Aorta (tissue), 5 donors: ENCODE measurements at places on chromosomes 11 and 22.
A peak's percentile ranks its signal among the peaks of the same experiment; 100 is the strongest.

- DNase-seq = no peak
Observed at GRCh38 chr11:849951-850774, 7.5 kb downstream of the TSPAN4 start.

DNA sequence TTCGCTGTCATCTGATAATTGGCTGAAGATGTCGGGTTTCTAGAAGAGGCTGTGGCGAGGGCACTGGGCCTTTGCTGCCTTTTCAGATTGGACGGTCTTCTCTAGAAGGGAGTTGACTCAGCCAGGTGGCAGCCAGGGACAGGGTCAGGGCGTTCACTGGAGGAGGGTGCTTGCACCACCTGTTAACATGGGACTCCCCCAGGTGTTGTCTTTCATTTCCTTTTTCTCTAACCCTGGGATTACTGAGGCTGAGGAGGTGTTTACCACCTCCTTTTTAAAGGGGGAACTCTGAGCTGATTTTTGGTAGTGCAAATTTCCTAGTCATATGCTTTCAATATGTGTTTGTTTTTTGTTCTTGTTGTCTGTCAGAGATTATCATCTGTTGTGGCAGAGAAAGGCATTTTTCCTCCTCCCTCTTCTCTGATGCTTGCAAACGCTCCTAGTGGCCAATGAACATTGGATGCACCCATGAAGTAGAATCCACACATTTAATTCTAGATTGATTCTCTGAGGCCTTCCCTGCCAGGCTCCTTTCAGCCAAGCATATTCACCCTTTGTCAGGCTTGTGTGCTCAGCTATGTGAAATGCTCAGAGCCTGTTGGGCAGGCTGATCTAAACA, 54.1 kb downstream of the LDLRAD3 start:
- DNase-seq = no peak

GRCh38 chr22:48240148-48240934, 1477.9 kb downstream of the TBC1D22A start:
- DNase-seq = no peak

GRCh38 chr11:29809121-29809520, 207.7 kb downstream of the KCNA4 start:
- DNase-seq = no peak

DNA sequence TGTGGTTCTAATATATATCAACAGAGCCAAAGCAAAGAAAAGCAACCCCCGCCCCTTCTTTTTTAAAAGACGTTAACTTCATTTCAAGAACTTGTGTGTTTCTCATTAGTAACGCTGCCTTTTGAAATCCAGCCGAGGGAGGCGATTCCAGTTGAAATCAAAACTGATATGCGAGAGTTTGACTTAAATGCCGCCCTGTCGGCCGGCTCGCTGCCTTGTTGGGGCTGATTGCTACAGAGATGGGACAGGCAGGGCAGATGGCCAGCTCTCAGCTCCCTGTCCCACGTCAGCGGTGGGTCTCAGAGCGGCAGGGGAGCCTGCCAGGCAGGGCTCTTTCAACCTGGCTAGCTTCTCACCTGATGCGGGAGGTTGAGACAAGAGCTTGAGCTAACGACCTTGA, 51.9 kb upstream of the ALX4 start:
- DNase-seq = no peak

- no peak for DNase-seq
Observed at GRCh38 chr22:48057116-48057835, 1294.8 kb downstream of the TBC1D22A start.

GRCh38 chr11:117178210-117179034, at the start of gene SIDT2:
TSS of gene SIDT2 (plus strand) at chr11:117178743. CDS start at chr11:117179264, 521 bp downstream.
- peak; percentile 97 for DNase-seq

- no peak for DNase-seq
Observed at GRCh38 chr11:118497831-118498230, 29.4 kb upstream of the TTC36 start.

GRCh38 chr11:22778642-22779041, 51.0 kb downstream of the SVIP start:
- DNase-seq = no peak

DNA sequence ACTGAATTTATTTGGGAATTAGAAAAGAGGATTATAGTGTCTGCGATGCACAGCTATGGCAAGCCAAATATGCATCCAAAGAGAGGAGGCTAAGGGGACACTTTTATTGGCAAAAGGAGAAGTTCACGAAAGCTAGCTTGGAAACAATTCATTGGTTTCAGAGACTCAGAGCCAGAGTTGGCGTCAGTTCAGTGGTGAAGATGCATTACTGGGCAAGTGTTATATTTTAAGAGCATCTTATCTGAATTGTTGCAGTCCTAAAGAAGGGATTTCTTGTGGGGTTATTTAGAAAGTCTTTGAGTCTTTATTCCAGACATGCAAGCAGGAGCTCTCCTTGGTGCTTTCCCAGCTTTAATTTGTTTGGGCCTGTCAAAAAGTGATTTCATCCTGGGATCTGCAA, 15.0 kb downstream of the CLDN5 start:
- no peak for DNase-seq

- no peak for DNase-seq
Observed at GRCh38 chr11:67024410-67024809, 1.5 kb downstream of the SYT12 start.

GRCh38 chr22:45179276-45180049, 15.7 kb downstream of the NUP50 start:
- DNase-seq = no peak

DNA sequence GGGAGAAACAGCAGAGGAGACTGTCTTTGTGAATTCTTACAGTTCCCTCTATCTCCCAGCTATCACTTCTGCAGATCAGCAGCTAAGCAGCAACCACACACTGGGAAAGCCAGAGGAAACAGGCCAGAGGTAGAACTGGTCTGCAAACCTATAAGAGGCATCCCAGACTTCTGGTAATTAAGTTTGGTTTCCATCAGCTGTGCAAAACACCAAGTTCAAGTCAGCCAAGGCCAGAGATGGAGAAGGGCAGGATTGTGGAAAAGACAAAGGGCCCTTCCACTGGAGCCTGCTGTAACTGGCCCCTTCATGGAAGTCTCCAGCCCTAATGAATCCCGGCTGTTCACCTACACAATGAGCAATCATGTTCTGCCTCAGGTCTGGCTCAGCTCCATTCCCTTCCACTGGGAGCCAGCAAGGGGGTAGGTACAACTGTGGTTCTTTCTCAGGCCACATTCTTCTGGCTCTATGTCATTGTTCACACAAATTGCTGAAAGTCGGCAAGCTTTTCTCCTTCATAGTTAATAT, 4.6 kb upstream of the PAMR1 start:
- no peak for DNase-seq

- no peak for DNase-seq
Observed at GRCh38 chr22:40612291-40612751, 24.2 kb downstream of the MRTFA start.
